ENCODE measurements at places on chromosomes 5 and 9.

GRCh38 chr9:27655441-27655840 is 82.2 kb upstream of the C9orf72 start:
- no peak for DNase-seq

DNA sequence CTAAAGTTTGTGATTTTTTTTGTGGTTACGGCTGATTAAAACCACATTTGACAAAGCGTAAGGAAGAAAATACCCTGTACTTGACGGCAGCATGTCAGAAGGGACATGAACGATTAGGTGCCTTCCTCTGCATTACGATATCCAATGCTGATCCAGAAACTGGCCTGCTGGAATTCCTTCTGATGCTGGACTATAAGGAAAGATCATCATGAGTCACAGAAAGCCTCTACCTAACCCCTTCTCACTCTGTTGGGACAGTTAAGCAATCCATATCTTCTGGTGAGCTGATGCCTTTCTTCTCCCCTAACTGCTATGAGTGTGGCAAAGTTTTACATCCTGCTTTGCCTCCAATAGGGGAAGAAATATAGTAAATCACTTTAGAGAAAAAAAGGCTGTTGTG is 78.4 kb upstream of the PAPPA start:
- no peak for DNase-seq

DNA sequence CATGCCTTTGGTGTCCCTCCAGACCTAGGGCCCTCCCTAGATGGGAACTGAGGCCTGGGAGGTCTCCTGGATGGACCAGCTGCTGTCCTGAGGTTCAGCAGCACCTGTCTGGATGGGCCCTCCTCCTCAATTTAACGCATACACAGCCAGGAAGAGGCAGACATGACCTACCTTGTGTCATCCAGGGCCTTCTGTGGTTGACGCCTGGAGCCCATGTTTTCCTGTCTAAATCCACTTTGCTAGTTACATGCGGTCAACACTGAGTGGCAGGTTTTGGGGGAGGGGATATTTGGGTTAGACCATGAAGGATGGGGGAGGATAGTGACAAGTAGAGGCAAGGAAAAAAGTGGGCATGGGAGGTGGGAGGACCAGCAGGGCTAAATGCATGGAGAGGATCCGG is 3.1 kb upstream of the STC2 start:
- no peak for DNase-seq

- no peak for DNase-seq
These were observed 48.4 kb downstream of the ACTBL2 start for GRCh38 chr5:57434227-57434640.

GRCh38 chr9:136551401-136552116 is 5.7 kb upstream of the NOTCH1 start:
- no peak for DNase-seq

DNA sequence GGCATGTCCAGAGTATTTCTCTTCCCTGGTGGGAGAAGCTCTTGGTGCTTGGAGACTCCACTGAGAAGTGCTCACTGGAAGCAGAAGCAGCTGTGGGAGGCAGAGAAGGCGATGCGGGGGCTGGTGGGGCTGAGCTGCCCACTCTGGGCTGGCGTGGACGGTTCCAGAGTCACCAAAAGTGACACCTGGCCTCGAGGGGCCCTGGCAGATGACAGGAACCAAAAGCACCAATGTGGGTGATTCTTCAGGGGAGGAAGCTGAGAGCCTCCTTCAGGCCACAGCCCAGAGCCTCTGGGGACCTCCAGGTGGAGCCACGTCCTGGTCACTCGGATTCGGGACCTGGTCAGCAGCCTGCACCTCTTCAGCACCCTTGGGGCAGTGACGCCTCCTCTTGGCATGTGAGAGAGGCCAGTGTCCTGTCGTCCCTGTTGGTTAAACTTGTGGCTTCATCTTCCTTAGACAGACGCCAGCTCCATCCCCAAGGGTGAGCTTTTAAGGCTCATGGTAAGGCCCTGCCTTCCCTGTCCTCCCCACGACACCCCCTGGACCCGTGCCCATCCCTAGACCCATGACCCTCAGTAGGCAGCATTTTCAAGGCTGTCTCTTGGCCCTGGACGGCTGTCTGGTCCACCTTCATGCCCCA is 78.7 kb upstream of the IRX4 start:
- no peak for DNase-seq

GRCh38 chr9:111993319-111993718 is 96.7 kb downstream of the UGCG start:
- DNase-seq = no peak

- no peak for DNase-seq
These were observed 222.9 kb upstream of the ANKRD55 start for GRCh38 chr5:56456002-56456401.

GRCh38 chr9:123637945-123638634 is 282.1 kb downstream of the CRB2 start:
- DNase-seq = no peak

DNA sequence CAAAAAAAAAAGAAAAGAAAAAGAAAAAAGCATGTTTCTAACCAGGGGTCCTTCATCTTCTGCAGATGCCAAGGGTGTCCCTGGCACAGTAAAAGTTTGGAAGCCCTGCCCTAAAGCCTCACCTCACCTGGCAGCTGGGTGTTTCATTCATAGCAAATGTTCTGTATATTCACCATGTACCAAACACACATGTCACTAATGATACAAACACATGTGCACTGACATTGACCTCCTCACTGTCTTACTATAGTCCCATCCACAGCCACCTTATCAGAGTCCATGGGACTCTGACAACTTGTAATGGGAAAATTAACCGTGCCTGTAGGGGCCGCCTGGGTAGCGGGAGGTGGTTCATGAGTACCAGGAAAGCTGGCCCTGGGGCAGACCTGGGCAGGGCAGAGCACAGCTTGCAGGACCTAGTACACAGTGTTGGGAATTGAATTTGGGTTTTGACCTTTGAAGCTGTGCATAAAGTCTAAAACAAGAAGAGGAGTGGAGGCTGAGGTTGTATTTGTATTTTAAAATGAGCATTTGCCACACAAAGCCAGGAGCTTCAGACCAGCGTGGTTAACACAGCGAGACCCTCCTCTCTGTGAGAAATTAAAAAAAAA is 6.4 kb upstream of the MGAT4B start:
- DNase-seq = no peak

GRCh38 chr9:95032580-95033341 is 284.7 kb downstream of the FANCC start:
- no peak for DNase-seq

DNA sequence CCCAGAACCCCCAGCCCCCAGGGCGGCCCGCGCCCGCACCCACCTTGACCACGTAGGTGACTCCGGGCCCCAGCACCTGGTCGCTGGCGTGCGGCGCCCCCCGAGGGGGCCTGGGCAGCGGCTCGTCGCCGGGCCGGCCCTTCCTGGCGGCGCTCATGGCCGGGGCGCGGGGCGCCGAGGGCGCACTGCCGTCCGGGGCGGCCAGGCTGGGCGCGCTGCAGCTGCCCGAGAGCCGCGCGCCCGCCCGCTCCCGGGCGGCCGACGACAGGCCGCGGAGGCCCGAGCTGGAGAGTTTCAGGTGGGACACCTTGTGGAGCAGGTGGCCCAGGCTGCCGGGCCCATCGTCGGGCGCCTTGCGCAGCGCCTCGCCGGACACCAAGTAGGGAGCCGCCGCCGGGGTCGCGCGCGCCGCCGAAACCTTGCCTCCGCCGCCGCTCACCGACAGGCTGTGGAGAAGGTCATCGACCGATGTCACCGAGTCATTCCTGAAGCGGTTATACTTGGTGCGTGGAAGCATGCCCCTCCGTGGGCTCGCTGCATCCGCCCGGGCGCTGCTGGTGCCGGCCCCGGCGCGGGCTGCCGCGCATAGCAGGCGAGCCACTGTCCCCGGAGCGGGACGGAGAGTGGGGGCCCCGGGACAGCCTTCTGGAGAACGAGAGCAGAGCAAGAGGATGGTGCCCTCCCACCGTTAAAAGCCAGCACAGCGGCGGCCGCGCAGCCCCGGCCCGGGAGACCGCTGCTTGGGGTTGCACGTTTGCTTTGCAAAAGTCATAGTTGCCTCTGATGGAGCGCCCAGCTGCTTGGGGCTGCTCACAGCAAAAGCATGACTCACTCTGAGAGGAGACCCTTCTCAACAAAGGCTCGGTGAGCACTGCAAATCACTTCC is at the start of gene SHC3:
TSS of gene SHC3 (minus strand) at position 875 of the 886 bp plus-strand sequence. CDS start at position 517, 358 bp downstream.
- no peak for DNase-seq

- DNase-seq = no peak
These were observed 6.0 kb upstream of the CCNJL start for GRCh38 chr5:160318409-160318808.

DNA sequence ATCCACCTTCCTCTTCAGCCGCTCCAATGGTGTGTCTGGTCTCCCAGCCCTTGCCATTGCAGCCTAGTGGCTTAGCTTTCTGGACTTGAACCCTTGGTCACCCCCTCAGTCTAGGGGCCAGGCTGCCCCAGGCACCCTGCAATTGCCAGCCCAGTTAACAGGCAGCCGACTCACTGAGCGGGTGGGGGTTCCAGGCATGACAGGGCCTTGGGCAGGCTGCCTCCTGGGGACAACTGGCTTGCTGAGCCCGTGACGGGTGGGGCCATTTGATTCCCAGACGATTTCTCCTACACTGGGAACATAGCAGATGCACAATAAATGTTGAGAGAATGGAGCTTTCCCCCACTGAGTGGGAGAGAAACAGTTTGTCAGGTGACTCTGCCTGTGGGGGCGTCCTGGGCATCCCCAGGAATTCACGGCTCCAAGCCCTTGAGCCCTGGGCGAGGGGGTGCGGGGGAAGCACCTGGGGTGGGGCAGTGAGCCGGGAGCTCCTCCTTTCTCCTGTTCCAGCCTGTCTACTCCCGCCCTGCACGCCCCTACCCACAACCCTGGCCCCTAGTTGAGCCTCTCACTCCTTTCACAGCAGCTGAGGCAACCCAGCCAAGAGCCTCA is 12.6 kb upstream of the AQP7 start:
- no peak for DNase-seq

- DNase-seq = no peak
These were observed 3.7 kb downstream of the C9orf50 start for GRCh38 chr9:129617167-129617566.

- no peak for DNase-seq
These were observed 84.7 kb downstream of the PARP8 start for GRCh38 chr5:50751064-50751657.

GRCh38 chr9:92961627-92962302 is 14.4 kb downstream of the FGD3 start:
- no peak for DNase-seq

GRCh38 chr5:154312576-154312975 is 122.0 kb downstream of the GALNT10 start:
- DNase-seq = no peak

DNA sequence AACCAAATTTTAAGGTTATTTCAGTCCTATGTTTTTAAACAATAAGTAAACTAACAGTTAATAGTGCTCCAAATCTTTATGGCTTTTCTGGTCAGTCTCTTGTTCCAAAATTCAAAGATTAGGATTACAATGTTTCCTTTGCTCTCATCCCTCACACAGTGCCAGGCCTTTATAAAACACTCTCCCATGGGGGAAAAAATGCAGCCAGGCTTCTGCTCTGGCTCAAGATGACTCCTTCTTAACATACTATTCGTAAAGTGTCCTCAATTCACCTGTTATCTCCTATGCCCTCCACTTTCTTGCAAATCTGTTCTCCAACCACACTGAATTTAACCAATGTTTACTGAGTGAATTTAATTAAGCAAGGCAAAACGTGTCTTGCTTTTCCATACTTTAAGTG is 1.4 kb downstream of the CEP120 start:
- no peak for DNase-seq

- DNase-seq = no peak
These were observed 114.6 kb upstream of the SPOCK1 start for GRCh38 chr5:137613554-137614265.

- DNase-seq = no peak
These were observed 19.7 kb upstream of the ABL1 start for GRCh38 chr9:130815242-130815808.

DNA sequence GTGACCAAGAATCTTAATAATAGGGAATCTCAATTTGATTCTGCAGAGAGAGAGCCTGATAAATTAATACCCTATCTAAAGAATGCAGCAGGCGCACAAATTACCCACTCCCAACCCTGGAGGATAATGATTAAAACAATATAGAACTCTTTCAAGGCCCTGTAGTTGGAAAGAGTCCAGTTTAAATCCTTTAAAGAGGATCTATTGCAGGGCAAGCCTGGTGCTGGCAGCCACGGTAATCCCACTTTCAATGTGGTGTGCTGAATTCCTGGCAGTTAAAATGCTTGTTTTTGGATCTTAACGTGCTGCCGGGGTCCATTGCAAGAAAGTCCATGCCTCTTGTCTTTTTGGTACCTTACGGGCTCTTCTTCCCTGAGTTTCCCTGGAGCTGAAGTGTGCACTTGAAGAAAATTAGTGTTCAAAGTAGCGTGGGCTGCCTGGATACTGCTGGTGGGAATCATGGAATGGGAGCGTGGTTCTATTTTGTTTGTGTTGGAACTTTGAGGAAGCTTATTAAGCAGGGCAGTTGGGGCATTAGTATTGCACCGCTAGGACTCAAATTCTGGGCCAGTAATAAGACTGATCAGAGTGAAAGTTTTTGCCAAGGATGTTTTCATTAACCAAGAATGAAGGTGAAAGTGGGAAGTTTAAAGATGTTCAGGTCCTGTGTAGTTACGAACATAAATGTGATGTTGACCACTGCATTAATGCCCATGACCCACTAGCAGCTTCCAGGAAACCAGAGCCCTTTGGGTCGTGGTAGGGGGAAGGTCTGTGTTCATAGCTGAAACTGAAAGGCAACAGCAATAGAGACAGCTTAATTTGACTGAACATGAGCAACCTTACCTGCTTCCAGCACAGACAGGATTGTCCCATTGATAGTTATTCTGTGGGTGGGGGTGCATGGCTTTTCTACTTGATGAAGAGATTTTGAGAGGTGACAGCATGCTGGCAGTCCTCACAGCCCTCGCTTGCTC is 20.8 kb downstream of the MARCHF6 start:
- DNase-seq = no peak

DNA sequence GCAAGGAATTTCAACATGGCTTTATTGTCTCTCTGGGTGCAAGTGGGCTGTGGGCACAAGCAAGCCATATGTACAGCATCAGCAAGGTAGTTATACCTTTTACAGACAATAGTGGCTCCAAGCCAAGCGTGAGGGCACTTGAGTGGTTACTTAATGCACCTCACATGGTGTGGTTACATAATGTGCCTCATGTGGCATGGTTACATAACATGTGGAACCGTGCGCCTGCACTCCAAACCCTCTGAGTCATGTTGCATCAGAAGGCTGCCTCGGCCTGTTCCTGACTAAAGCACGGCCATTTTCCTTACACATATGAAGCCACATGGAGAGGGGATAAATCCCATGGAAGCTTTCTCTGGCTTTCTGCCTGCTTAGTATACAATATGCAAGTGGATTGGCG is 150.9 kb downstream of the OSTF1 start:
- no peak for DNase-seq

DNA sequence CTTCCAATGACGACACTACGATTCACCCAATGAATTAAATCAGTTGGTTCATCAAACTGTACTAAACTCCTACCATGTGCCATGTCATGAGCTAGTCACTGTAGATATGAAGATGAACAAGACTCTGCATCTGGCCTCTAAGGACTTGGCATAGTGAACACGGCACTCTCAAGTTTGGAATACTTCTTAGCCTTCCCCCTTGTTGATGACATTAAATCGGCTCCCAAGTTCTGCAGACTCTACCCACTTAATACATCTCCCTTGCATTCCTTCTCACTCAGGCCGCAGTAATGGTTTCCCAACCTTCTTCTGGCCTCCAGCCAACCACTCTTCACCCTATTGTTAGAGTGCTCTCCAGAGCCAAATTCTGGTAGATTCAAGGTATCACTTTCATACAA is 184.7 kb downstream of the MAPKAP1 start:
- DNase-seq = no peak

- no peak for DNase-seq
These were observed 131.5 kb upstream of the SV2C start for GRCh38 chr5:75951716-75952115.
